ENCODE measurements at places on chromosomes 7 and 10. TPM values are rescaled to one million over a fixed set of nuclear protein-coding genes. Genes with fewer than 3 reads are reported as not detected.

DNA sequence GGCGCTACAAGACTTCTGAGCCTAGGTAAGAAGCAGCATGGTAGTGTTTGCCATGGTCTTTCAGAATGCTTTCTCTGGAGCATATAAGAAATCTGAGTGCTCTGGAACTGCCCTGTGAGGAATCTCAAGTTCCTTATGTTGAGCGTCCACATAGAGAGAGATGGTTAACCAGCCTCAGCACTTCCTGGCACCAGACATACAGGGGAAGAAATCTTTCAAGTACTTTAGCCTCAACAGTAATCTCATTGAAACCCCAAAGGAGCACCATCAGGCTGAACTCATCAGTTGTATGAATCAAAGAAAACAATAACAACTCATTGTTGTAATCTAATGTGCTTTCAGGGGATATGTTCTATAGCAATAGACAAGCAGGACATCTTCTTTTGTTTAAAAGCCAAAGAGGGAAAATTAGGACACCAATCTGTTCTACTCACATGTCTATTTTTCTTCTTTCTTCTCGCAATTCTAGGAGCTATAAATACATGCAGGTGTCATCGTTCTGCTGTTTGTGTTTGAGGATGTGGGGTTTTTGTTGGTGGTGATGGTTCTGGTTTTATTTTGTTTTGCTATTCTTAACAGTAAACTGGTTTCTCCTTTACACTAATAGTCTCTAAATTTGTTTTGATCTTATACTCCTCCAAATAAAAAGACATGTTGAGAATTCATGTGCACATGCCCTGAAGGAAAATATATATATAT lies 1145.0 kb upstream of the LRRN3 start:
- DNase-seq, result no peak

- DNase-seq, result no peak
Observed at GRCh38 chr10:32981760-32982159, 23.7 kb upstream of the ITGB1 start.

The KCNH2 gene
- 251 TPM for polyA plus RNA-seq

The PRKAR2B gene
- polyA plus RNA-seq, result 86.2 TPM

DNA sequence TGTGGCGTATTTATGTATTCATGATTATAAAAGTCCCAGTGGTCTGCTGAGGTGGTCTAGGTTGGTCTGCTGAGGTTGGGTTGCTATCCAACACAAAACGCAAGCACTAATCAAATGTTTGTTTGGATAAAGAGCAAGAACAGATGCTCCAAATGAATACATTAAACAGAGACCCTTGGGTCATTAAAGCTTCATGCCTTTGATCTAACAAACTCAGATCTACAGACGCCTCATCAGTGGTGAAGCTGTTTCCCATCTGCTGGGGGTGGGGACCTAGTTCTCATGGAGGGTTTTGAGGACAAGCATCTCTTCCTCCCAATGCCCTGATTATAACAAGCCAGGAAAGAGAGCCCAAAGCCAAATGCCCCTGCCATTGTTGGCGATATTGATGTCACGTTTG lies 786.7 kb downstream of the NRG3 start:
- DNase-seq, result no peak

GRCh38 chr7:36746347-36746746 lies 22.1 kb upstream of the AOAH start:
- DNase-seq, result no peak

The CTNNA3 gene
- not detected for polyA plus RNA-seq

DNA sequence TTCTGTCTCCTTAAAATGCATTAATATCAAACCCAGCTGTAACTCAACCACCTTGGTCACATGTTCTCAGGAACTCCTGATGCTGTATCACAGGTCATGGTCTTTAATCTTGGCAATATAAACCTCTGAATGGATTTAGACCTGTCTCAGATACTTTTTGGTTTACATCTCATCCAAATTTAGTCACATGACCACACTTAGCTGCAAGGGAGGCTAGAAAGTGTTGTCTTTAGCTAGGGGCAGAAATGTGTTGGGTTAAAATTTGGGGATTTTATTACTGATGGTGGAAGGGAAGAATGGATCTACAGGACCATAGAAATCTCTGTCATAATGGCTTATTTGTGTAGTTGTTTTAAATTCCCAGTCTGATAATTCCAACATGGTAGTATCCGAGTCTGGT lies 29.6 kb upstream of the IL15RA start:
- no peak for DNase-seq

The FBXO24 gene
- polyA plus RNA-seq, result 0.73 TPM

GRCh38 chr10:110410329-110411046 lies 87.2 kb upstream of the DUSP5 start:
- DNase-seq, result peak; percentile 18

DNA sequence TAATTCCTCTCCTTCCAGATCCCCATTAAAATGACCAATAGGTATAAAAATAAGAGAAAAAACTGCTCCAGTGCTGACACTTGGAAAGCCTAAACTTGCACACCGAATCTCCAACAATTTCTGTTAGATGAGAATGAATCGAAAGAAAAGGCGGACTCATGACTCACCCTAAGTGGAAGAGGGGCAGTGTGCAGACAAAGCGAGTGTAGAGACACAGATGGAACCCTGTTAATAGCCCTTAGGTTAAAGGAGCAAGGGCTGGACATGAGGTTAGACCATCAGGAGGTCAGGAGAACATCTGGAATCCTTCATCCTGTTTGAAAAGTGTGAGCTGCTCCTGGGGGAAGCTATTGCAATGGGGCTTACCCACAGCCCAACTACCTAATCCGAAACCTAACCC lies 103.4 kb upstream of the GLI3 start:
- DNase-seq, result no peak

- DNase-seq, result peak; percentile 83
Observed at GRCh38 chr10:14032406-14032998, 298.2 kb downstream of the FRMD4A start.

- no peak for DNase-seq
Observed at GRCh38 chr7:7897509-7897908, 71.1 kb upstream of the GLCCI1 start.

- DNase-seq, result no peak
Observed at GRCh38 chr10:14123139-14123538, 207.6 kb downstream of the FRMD4A start.

DNA sequence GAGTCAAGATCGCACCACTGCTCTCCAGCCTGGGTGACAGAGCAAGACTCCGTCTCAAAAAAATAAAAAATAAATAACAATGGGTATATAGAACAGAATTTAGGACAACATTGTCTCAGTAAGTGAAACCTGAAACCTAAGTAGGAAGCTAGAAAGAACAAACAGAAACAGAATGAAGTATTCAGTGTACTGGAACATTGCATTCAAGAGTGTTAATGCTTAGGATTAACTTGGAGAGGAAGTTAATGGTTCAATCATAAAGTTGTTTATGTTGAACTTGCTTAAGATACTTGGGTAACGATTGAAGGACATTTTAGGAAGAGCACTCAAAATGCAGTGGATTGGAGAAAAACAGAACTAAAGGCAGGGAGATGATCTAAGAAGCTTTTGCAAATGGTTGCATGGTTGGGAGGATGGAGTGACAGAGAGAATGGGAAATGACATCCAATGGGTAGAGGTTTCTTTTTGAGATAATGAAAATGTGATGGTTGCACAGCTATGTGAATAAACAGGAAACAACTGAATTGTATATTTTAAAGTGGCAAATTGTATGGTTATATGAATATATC lies 233.7 kb downstream of the ADK start:
- DNase-seq, result no peak

DNA sequence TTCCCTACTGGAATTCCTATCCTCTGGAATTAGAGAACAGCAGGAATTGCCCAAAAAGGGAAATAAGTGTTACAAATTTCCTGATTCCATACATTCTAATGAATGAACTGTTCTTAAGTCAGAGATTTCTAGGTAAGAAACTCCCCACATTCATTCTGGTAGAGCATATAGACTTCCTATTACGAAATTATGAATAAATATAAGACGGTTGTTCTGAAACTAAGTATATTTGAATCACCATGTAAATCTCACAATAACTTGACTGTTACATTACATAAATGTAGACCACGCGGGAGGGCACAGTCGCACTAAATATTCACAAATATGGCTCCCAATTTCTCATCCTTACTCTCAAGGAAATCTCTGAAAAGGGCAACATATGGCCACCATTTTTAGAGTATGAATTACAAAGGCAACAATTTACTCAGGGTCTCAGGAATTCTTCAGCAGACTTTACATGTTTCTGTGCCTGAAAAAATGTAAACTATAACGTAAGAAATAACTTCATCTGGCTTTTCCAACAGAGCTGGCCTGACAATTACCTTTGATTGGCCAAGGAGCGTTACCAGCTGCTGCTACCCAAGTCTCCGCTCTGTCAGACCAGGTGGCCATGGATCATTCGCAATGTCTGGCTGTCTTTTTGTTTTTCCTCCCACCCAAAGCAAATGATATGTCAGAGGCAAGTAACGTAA lies 115.8 kb downstream of the MPP7 start:
- DNase-seq, result no peak

The SPDYE9 gene
- polyA plus RNA-seq, result not detected

The GLCCI1 gene
- polyA plus RNA-seq, result 6.0 TPM

GRCh38 chr7:135509589-135509838 lies 388 bp downstream of the CNOT4 start:
- DNase-seq, result peak; percentile 85

DNA sequence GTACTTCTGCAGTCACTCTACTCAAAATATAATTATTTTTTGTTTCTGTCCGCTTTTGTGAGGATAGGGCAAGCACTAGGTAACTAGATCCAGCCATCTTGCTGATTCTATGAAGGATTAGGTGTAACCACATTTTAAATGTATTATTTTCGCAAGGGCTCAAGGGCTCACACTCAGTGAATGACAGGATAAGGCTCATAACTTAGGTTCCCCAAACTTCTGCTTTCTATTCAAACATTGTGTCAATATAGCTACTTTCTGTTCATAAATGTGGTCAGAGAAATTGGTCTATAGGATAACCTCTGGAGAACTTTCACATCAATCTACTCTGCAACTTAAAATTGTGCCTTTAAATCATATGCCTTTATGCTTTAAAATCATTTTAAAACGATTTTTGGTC lies 1141.2 kb downstream of the SORCS1 start:
- no peak for DNase-seq

DNA sequence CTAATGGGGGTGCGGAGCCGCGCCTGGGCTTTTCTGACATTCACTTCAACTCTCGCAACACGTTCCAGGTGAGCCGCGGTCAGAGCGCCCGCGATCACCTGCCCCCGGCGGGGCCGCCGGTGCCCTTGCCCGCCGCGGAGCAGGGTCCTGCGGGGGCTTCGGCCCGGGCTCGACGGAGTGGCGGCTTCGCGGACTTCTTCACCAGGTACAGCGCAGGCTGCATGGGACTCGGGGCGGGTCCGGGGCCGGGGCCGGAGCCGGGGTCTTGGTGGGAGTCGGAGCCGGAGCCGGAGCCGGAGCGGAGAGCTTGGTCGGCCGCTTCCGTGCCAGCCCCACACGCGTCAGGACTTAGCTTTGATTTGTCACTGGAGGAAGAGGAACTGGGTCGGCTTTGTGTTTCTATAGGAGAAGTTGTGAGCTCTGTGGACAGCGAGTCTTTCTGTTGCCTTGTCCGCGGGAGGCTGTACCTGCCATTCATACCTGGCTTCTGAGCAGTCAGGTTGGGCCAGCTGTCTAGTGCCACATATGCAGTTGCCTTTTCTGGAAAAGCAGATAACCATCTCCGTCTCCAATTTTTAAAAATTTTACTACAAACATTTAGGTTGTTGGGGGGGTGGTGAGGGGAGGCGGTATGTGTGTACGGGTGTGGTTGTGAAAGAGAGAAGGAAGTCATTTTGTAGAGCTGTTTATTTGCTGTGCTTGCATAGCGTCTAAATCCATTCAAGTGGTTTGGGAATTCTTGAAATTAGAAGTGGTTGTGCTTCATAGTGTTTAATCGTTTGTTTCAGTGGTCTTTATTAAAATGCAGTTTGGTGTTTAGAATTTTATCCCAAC lies 1.3 kb downstream of the TBC1D12 start:
- DNase-seq, result peak; percentile 25

The PIP gene
- not detected for polyA plus RNA-seq

- no peak for DNase-seq
Observed at GRCh38 chr7:151320263-151320845, 21.3 kb upstream of the NUB1 start.

The SPACDR gene
- polyA plus RNA-seq, result 0.12 TPM

GRCh38 chr7:12553416-12553815 lies 17.1 kb upstream of the SCIN start:
- DNase-seq, result no peak

The AVPI1 gene
- 10.4 TPM for polyA plus RNA-seq

- no peak for DNase-seq
Observed at GRCh38 chr7:63009771-63010170, 988.9 kb upstream of the ZNF722 start.

The SEPHS1 gene
- 48.5 TPM for polyA plus RNA-seq

DNA sequence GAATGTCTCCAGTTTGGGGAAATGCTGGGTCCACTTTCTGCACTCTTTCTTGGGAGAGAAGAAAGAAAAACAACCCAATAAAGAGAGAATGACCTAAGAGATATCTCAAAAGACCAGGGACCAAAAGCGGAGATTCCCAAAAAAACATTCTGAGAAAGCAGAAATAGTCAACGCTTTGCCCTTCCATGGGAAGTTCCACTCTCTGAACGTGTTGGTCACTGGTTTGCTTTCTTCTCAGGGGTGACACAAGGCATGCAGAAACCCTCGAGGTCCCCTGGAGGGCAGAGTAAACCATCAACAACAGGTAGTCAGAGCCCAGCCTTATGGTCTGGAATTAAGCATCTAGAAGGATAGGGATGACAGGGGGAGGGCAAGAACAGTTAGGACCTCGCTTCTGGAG lies 26.2 kb upstream of the AOAH start:
- DNase-seq, result no peak

The OR6V1 gene
- not detected for polyA plus RNA-seq

The RPEL1 gene
- not detected for polyA plus RNA-seq

The CNNM1 gene
- polyA plus RNA-seq, result not detected

GRCh38 chr7:158350166-158350900 lies 237.3 kb downstream of the PTPRN2 start:
- DNase-seq, result no peak

GRCh38 chr7:131556909-131557651 lies 652 bp upstream of the PODXL start:
- DNase-seq, result no peak

DNA sequence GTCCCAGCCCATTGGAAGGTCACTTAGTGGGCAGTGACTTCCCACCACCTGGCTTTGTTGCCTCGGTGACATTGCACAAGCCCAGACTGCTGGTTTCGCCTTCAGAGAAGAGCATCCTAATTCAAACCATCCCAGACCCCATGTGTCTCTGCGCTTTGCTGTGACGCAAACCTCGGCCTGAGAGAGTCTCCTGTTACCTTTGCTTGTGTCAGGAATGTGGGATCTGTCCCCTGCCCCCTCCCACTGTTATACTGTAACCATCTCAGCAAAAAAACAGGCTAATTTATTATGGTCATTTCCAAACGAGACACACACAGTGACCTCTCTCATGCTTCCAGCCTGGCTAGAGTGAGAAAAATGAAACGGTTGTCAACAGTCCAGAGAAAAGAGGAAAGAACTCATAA lies 25.0 kb upstream of the AQP1 start:
- DNase-seq, result no peak

DNA sequence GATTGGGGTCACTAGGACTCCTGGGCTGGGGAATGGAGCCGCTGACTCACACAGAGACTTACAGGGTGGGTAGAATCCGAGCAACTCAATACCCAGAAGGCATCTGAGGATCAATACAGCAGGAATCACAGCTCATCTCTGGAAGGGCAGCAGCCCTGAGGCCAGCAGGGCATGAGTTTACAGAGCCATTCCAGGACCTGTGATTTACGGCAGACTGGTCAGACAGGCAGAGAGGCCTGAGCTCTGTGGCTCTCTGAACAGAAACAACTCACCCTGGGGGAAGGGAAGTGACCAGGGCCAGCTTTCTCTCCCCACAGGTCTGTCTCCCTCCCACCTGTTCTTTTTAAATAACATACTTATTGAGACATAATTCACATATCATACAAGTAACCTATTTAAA lies 88.2 kb upstream of the CXCL12 start:
- DNase-seq, result no peak

The MYL7 gene
- polyA plus RNA-seq, result not detected

All from K562 (cell line).